Fibroblast of upper back skin (primary cell): ENCODE measurements at places on chromosomes 6 and 20.

DNA sequence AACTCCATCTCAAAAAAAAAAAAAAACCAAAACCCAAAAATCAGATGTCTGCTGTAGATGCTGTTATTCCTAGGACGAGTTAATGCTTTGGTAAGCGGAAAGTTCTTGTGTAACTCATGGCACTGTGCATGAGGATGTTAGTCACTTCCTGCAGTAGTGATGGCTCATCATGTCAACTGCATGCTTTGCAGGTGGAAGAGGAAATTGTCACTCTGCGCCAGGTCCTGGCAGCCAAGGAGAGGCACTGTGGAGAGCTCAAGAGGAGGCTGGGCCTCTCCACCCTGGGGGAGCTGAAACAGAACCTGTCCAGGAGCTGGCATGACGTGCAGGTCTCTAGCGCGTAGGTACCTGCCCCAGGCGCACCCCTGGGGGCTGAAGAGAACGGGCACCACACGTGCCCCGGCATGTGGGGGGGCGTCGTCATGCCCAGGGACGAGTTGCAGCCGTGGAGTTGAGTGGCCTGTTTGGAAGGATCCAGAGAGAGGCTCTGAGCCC is 8.5 kb downstream of the TPD52L2 start:
- DNase-seq, result no peak

- DNase-seq, result no peak
Measured at GRCh38 chr6:27148404-27148795, 99.1 kb upstream of the PRSS16 start.

- no peak for DNase-seq
Measured at GRCh38 chr20:47281376-47281775, 75.1 kb downstream of the ZMYND8 start.

DNA sequence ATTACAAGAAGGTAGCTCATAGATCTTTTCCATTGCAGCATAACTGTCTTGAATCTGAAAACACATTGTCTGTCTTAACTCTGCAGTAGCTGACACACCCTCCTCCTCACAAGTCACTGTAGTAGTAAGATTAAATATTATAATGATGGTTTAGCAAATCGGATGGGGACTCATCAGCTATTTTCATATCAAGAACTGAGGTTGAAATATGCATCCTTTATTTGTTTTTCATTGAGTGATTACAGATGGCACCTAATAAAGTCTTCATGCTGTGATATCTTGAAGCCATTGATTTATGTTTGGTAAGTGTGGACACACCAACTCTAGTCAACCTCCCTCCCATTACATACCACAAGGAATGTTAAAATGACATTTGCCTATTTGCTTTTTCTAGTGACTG is 267.4 kb upstream of the TAB2 start:
- DNase-seq, result peak; percentile 53

DNA sequence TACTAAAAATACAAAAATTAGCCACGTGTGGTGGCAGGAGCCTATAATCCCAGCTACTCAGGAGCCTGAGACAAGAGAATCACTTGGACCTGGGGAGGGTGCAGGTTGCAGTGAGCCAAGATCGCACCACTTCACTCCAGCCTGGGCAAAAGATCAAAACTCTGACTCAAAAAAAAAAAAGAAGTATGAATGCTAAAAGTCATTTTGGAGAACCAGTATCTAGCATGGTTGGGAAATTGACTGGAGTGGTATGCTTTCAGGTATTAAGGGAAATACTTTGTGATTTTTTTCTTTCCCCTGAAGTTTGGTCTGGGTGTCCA is 30.1 kb downstream of the PCMT1 start:
- no peak for DNase-seq

GRCh38 chr20:58144096-58144495 is 84.4 kb downstream of the ANKRD60 start:
- DNase-seq, result no peak

GRCh38 chr20:60224914-60225313 is 266.7 kb downstream of the CDH26 start:
- DNase-seq, result no peak

- no peak for DNase-seq
Measured at GRCh38 chr6:43396408-43397149, 27.1 kb upstream of the ZNF318 start.

GRCh38 chr20:47348539-47349142 is 7.9 kb downstream of the ZMYND8 start:
- no peak for DNase-seq

GRCh38 chr6:6486595-6486994 is 101.9 kb upstream of the LY86 start:
- peak; percentile 1 for DNase-seq

GRCh38 chr6:39411465-39411864 is 89.0 kb upstream of the KCNK16 start:
- peak; percentile 41 for DNase-seq

DNA sequence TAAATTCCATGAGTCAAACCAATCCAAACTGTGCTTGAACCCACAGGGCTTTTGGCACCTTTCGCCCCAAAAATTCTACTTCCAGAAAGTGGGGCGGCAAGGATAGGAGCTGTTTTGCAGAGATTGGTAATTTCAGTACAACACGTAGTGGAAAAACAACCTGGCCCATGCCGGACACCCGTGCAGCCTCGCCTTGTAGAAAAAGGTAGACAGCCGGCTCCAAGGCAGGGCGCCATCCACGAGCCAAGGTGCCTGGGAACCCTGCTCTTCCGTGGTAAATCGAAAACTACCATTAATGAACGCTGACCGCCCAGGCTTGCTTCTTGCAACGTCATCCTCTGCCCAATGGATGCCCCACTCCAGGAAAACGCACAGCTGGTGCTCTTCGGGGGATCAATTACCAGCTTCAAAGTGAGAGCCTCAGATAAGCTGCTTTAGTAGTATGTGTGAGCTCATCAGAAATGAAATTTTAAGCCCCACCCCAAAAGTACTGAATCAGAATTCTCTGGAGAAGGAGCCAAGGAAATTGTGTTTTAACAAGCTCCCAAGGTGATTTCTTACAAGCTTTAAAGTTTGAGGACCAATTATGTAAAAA is 1.8 kb downstream of the OOEP start:
- DNase-seq, result no peak

- DNase-seq, result peak; percentile 25
Measured at GRCh38 chr20:2750491-2751251, 49.8 kb downstream of the CPXM1 start.

GRCh38 chr20:23152308-23152892 is 66.3 kb upstream of the CD93 start:
- peak; percentile 89 for DNase-seq

GRCh38 chr6:30323806-30324205 is 2.9 kb upstream of the TRIM39 start:
- DNase-seq, result no peak

DNA sequence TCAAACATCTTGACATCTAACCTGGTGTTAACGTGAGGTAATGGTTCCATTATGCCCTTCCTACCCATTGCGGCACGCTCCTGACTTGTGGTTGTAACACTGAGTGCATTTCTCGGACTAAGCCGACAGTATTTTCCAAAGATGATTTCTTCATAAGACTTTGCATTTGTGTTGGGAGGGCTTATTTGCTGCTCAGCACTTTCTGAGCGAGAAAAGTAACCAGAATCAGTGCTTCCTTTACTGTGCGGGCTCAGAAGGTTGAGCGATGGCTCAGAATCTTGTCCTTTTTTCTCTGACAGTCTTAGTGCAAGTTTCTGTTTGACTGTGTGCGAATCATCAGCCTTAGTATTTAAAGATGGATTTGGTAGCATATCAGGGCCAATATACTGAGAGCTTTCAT is 171.7 kb downstream of the HIVEP2 start:
- DNase-seq, result no peak

- no peak for DNase-seq
Measured at GRCh38 chr6:47579040-47579439, 101.5 kb downstream of the CD2AP start.

DNA sequence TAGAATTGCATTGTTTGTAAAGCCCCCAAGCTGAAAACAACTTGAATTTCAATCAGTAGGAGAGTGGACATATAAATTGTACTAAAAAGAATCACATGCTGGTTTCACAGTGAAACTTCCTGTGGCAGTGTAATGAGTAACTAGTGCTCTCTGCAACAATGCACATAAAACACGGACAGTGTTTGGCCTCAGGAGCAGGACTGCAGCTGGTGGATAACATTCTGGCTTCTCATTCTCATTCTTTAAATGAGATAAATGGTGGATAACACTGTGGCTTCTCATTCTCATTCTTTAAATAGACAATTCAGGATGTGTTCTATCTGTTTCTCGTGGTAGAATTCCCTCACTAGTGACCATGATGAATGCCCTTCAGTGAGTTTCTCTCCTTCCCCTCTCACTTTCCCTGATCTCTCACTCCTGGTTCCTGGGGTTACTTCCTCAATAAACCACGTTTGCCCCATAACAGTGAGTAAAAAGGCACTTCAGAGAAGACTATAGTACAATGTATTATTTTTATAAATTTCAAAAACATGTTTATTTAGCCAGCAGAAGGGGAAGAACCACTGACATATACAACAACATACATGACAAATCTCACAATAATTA is 59.9 kb downstream of the SLC22A2 start:
- no peak for DNase-seq

DNA sequence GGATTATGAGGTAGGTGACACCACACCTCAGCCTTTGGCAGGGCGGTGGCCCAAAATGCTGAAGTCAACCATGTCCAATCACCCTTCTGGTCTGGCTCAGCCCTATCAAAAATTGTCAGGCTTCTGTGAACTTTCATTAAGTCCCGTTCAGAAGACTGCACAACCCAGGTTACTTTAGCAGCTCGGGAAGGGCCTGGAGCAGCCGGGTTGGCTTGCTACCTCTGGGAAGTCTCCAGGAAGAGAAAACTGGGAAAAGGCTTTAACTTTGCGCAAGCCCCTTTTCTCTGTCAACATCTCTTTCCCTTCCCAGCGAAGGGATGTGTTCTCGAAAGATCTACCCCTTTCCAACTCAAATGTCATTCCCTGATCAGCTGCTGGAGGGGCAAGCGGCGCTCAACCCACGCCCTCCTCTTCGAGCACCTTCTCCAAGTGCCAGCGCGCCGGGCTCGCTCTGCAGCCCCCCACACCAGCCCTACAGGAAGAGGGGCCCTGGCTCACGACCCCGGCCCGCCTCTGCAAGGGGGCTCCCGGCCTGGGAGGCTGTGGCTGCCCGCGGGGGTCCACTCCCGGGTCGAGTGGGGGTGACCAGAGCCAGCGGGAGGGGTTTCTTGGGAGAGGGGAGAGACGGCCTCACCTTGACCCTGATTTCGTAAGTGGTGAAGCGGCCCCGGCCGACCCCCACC is 573 bp downstream of the SNX3 start:
- peak; percentile 43 for DNase-seq

GRCh38 chr6:34207695-34208443 is 28.8 kb upstream of the HMGA1 start:
- no peak for DNase-seq

DNA sequence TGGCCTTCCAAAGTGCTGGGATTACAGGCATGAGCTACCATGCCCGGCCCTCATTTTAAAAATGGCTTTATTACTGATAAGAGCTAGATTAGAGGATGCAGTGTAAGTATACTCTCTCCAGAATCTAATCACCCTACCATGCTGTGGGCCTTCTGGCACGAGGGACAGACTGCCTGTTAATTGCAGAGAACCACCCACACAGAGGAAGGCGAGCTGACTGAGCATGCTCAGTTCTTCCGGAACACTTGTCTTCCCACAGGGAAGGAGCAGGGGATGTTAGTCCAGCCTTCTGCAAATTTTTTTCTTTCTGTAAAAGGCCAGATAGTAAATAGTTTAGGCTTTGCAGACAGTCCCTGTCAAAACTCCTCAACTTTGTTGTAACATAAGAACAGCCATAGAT is 48.9 kb downstream of the ALDH5A1 start:
- DNase-seq, result no peak

DNA sequence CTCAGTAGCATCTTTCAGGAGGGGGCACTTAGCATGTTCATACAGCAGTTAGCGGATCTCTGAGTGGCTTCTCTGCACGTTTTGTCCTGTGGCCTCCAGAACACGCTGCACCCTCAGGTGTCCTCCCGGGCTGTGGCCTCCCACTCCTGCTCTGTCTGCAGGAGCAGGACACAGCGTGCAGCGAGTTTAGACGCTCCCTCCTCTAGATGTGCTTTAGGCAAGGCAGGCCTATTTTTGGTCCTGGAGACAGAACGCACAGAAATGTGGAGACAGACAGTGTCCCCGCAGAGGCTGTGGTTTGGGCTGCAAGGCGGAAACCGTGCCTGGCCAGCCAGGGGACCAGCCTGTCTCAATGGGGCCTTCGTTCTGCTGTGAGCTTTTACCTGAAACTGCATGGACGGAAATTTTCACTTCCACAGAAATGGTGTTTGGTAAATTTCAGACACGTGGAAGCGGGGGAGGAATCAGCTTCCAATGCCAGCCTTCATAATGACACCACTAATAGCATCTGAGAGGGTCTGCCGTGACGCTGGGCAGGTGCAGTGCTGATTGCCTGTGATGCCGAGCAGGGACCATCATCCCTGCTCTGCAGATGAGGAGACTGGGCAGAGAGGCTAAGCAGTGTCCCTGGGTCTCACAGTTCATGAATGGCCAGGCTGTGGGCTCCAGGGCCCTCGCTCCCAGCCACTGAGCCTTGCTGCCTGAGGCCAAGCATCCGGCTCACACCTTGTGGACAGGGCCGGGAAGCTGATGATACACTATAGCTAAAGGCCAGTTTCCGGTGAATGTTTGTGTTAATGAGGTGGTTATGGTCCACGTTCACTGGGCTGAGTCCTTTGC is 120.9 kb downstream of the SYCP2 start:
- no peak for DNase-seq

DNA sequence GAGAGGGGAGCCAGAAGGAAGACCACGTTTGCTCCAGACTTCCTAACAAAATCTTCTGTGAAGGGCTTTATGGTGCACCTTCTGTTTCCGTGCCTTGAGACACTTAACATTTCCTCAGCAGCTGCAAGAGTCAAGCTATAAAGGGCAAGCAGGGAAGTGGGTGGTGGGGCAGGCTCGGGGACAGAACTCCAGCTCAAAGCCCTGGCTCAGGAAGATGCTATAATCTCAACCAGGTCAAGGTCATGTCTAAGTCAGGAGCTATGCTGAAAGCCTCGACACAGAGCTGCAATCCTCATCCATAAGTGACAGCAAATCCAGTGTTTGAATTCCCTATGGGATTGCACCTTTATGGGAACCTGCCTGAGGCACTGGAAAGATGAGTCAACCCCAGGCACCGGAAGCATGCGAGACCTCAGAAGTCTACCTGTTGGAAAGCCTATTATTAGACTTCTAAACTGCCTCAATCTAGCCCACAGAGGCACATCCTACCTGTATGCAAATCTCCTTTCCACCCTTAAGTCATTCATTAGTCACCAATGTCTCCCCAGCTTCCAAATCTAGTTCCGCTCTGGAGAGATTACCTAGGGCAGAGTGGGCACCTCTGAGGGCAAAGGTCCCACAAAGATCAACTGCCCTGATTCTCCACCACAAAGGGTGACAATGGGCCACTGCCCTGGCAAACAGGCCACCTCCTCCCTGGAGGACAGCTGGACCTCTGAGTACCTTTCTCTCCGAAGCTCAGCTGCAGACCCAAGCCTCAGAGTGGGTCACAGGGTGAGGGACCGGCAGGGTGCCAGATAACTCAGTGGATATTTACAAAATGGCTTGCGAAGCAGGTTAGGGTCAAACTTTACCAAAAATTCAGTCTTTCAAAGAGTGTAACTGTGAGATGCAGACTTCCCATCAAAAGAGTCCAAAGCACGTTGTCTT is 287.0 kb downstream of the CDC5L start:
- DNase-seq, result no peak
